ENCODE measurements at places on chromosomes 11 and 22. TPM values are rescaled to one million over a fixed set of nuclear protein-coding genes. Genes with fewer than 3 reads are reported as not detected.

The CYTH4 gene
- total RNA-seq, result 0.23 TPM

The SYT9 gene
- not detected for total RNA-seq

The OR5B3 gene
- total RNA-seq, result not detected

The APBB1 gene
- total RNA-seq, result 53.8 TPM

The MIOX gene
- not detected for total RNA-seq

The APLNR gene
- total RNA-seq, result 0.35 TPM

The GSTP1 gene
- total RNA-seq, result 443 TPM

The SPCS2 gene
- total RNA-seq, result 22.3 TPM

The USP2 gene
- under 0.01 TPM for total RNA-seq

The SCN4B gene
- total RNA-seq, result not detected

The SOX6 gene
- 8.0 TPM for total RNA-seq

The TRIM29 gene
- total RNA-seq, result not detected

The CNTN5 gene
- not detected for total RNA-seq

The GAL gene
- total RNA-seq, result 0.23 TPM

The ARHGEF17 gene
- 29.5 TPM for total RNA-seq

The TTC36 gene
- total RNA-seq, result not detected

The GP1BB gene
- not detected for total RNA-seq

The TMEM126A gene
- total RNA-seq, result 20.7 TPM

The VSTM5 gene
- total RNA-seq, result under 0.01 TPM

The GTSE1 gene
- not detected for total RNA-seq

The VSIG10L2 gene
- total RNA-seq, result not detected

The PDGFB gene
- 13.7 TPM for total RNA-seq

The ASRGL1 gene
- total RNA-seq, result 1.1 TPM

The ANGPTL5 gene
- not detected for total RNA-seq

The BTBD18 gene
- not detected for total RNA-seq

The KREMEN1 gene
- 8.8 TPM for total RNA-seq

The GDPD4 gene
- total RNA-seq, result not detected

The SMPD1 gene
- total RNA-seq, result 28.4 TPM

The MUC6 gene
- not detected for total RNA-seq

The SLC43A1 gene
- total RNA-seq, result 8.5 TPM

The TMPRSS4 gene
- total RNA-seq, result not detected

The MS4A10 gene
- total RNA-seq, result not detected

The OR10D3 gene
- not detected for total RNA-seq

The C11orf65 gene
- total RNA-seq, result 0.35 TPM

The CARD10 gene
- total RNA-seq, result 4.3 TPM

The LYVE1 gene
- 0.23 TPM for total RNA-seq

The SAA2 gene
- total RNA-seq, result 0.08 TPM

The RCN1 gene
- 290 TPM for total RNA-seq

The GNB1L gene
- 3.0 TPM for total RNA-seq

The PAX6 gene
- not detected for total RNA-seq

The RBMXL2 gene
- 0.08 TPM for total RNA-seq

The DRICH1 gene
- total RNA-seq, result 2.2 TPM

The APOA5 gene
- not detected for total RNA-seq

The SUSD2 gene
- 1.2 TPM for total RNA-seq

The UCP3 gene
- total RNA-seq, result 0.12 TPM

All from smooth muscle cell of the coronary artery (primary cell).